ENCODE measurements at places on chromosomes 13 and 19. TPM values are rescaled to one million over a fixed set of nuclear protein-coding genes. Genes with fewer than 3 reads are reported as not detected.

The BEST2 gene
- total RNA-seq: not detected

The CEACAM5 gene
- total RNA-seq: not detected

The SIGLEC12 gene
- 0.98 TPM for total RNA-seq

The OR10H1 gene
- total RNA-seq: not detected

The TNFAIP8L1 gene
- total RNA-seq: 12.5 TPM

The NCAN gene
- not detected for total RNA-seq

The JAK3 gene
- 226 TPM for total RNA-seq

The KANK2 gene
- 3.0 TPM for total RNA-seq

The RXFP2 gene
- not detected for total RNA-seq

The LAIR1 gene
- total RNA-seq: 7.7 TPM

The SIGLEC6 gene
- 0.95 TPM for total RNA-seq

The SLC10A2 gene
- not detected for total RNA-seq

The SELENOV gene
- not detected for total RNA-seq

DNA sequence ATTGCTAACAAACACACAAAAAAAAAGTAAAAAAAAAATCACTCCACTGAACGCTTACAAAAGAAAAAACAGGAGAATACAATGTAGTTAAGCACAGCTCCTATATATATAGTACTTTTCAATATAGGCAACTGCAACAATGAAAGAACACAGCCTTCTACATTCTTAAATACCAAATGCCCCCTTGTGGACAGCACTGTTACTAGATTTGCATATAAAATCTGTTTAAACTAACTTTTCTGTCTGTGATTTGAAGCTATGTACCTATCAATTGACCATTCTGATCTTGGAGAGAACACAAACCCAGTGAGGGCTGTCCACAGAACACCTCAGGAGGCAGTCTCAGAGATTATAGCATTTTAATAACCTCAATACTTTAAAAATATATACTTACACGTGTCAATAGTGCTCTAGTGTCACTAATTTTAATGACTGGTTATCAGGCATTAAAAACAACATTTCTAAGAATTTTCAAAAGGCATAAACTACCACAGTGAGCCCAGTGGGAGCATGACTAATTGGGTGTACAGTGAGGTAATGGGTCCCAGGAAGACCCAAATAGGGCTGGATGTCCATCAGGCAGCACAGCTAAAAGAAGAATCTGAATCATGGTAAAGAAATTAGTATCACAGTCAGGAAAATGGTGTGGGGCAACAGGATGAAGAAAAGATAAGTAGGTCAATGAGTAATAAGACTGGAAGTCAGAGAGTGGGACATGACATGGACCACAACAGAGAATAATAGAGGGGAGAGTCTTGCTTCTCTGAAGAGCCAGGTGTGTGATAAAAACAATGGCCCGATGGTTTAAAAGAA, 22.2 kb downstream of the CCDC169 start:
- peak; percentile 64 for DNase-seq

DNA sequence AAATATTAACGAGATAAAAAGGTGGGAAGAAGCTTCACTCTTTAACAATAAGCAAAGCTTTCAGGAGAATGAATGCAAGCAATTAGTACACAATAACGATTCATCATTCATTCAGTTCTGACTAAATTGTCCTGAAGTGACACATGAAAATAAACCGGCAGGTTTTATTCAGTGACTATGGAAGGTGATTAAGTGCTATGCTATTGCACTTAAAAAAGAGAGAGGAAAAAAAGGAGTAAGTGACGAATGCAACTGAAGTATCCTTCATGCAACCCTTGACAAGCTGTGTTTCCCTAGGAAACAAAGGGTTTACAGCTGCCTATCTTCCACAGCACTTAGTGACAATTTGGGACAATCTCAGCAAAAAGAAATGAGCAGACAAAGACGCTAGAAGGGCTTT, 1.4 kb downstream of the LIG4 start:
- DNase-seq: no peak

DNA sequence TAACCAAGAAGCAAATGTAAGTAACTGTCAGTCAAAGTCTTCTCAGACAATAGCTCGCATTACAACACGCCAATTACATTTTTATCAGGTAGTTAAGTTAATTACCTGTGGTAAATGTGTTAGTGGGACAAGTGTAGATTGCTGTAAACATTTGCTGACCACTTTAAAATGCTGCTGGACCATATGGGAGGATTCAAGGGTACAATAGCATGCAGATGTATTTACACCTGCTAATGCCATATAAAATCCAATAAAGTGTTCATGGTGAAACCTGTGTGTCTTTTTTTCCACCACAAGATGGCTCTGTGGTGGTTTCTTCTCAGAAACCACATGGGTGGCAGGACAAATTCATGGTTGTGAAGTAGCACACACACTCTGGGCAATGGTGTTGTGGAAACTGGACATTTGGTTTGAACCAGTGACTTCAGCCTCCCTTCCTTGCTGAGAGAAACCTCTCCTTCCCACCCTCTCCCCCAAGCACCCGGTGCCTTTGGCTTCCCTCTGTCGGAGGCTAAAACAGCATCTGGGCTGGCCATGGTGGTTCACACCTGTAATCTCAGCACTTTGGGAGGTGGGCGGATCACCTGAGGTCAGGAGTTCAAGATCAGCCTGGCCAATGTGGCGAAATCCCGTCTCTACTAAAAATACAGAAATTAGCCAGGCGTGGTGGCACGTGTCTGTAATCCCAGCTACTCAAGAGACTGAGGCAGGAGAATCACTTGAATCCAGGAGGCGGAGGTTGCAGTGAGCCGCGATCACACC, 18.1 kb upstream of the GTF3A start:
- DNase-seq: peak; percentile 80

DNA sequence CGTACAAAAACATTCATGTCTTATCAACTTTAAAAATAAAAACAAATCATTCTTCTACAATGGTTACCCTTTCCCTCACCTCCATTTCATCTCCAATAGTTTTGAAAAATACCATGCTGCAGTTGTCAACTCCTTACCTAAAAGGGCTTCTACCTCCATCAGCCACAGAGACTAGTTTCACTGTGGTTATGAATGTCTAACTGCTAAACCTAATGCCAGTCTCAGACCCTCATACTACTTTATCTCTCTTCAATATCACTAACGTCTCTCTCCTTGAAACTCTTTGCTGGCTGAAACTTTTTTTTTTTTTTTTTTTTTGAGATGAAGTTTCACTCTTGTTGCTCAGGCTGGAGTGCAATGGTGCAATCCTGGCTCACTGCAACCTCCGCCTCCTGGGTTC, 27.1 kb downstream of the LNX2 start:
- DNase-seq: no peak

- no peak for DNase-seq
Observed at GRCh38 chr19:46392252-46392801, 21.0 kb downstream of the CCDC8 start.

DNA sequence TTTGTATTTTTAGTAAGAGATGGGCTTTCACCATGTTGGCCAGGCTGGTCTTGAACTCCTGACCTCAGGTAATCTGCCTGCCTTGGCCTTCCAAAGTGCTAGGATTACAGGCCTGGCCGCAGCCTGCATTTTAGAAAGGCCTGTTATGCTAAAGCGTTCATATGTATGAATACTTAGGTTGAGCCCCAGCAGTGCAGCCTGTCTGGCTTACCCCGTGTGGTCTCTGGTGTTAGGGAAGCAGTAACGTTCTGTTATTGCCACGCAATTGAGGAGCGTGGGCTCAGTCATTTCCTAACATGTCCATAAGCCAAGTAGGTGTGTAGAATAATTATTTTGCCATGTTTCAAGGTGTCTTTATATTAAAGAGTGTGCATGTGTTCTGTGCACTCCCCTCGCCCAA, 14.3 kb downstream of the HNRNPM start:
- DNase-seq: no peak

- DNase-seq: no peak
Observed at GRCh38 chr13:110536006-110536693, 25.4 kb downstream of the RAB20 start.

DNA sequence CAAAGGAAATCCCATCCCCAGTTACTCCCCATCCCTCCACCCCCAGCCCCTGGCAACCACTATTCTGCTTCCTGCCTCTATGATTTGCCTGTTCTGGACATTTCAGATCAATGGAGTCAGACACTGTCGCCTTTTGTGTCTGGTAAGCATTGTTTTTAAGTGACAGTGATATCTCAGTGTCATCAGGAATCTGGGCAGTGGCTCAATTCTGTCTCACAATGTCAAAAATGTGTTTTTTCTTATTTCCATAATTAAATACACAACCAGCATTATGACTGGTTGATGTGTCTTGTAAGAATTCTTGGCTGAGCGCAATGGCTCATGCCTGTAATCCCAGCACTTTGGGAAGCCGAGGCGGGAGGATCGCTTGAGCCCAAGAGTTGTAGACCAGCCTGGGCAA, 20.2 kb upstream of the PGLS start:
- no peak for DNase-seq

DNA sequence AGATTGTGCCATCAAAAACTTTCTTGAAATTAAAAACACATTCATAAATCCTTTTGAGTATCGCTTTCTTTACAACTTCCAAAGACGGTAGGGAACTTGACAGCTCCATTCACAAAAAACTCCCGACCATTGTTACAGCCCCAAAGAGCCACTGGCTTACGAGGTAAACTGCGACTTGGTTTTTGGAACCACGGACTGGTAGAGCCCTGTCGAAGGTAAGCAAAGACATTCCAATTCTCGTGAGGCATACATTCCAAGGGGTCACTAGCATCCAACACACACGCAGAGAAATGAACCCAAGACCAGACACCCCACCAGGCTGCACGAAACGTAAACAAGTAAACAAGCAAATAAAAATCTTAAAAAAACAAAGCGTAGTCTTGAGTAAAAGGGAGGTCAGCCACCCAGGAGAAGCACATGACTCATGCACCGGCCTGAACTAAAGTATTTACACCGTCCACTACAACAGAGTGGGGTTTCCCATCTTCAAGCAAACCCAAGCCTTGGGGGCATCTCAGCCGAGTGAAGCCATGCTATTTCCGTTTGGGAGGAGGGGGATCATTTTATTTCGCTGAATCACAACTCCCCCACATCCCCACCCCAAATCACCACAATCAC, 1.4 kb downstream of the BRD4 start:
- DNase-seq: no peak

GRCh38 chr19:10501971-10502523, 1.1 kb downstream of the KEAP1 start:
- DNase-seq: peak; percentile 81

GRCh38 chr13:34065928-34066327, 248.0 kb downstream of the RFC3 start:
- no peak for DNase-seq

DNA sequence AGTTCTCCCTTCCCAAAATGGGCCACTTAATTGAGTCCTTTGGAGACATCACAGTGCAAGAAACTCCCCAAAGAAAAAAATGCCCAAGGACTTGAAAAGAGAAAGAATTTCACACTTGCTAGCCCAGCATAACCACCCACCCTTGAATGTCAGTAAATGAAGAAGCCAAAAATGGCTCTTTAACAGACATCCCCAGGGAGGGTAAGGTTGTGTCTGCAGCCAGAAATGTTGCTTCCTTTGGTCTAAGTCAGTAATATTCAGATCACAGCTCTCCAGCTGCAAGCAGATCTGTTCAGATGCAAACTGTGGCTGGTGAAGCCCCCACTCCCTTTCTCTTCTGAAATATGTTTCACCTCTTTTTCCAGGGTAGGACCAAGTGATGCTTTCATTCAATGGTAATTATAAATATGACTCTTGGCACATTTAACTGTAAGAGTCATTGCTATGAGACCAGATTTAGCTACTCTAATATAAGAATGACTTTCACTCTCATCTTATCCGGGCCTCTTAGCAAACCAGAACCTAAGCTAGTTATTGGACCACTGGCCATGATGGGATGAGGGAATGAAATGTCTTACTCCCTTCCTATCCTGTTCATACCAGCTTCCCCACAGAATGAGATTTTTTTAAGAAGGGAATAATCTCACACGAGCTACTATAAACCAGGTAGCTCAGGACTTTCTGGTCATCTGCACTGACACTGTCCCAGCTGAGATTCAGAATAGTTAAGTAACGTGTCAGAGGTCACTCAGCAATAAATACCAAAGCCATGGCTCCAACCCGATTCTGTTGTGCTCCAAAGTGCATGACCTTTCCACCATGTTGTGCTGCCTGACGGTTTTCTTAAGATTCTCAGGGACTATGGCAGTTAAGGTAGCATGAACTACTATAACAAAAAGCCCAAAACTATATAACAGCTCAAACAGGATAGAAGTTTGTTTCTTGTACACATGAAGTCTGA, 234.1 kb downstream of the FOXO1 start:
- no peak for DNase-seq

GRCh38 chr19:1360818-1361461, 22.8 kb upstream of the NDUFS7 start:
- no peak for DNase-seq

DNA sequence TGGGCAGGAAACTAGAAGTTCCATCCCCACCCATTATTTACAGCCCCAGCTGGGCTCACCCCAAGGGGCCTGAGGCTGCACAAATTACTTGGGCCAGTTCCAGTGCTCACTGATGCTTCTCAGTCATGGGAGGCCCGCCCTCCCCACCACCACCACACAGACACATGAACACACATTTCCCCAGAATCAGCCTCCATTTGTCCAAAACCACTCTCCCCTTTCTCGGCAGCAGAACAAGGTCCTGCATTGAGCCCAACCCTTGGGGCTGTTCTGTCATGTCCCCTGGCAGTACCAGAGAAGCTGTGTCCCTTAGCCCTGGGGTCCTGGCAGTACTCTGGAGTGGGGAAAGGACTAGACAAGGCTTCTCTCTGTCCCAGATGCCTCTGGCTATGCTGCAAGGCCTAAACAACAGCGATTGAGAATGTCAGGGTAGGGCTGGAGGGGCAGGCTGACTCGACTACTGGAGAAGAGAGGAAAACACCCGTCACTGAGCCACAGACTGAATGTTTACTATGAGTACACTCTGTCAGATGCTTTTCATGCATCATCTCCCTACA, 21.8 kb downstream of the SAMD4B start:
- DNase-seq: no peak

DNA sequence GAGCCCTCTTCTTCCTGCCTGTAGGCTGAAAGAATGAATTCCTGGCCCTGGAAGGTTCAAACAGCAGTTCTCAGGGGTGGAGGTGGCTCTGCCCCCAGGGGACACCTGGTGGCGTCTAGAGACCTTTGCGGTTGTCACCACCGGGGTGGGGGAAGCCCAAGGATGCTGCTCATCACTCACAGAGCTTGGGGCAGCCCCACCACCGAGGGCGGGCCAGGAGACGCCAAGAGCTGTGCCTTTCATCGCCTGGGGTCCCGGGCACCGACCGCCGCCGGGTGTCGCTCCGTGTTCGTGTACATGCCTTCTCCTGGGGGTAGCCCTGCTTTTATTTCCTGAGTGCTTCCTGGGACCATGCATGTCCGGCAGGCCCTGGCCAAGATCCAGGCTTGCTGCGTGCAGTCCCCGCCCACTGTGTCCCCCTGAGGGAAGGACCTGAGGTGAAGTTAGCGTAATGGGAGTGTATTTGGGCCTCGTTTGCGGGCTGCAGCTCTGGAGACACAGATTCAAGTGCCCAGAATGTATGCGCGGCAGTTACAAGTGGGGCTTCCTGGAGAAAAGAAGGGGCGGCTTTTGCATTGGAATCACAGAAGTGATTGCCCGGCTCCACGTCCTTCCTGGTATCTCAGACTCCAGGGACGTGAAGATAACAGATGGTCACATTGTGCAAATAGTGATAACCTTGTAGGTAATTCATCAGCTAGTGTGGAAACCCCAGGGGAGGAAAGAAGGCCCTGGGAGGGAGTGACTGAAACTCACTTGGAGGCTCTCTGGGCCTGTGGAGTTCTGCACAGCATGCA, 7.8 kb downstream of the DOT1L start:
- DNase-seq: peak; percentile 85

All from activated CD4-positive, alpha-beta T cell treated with anti-CD3 and anti-CD28 coated beads, Interleukin-2, amount 10 ng/mL, durations not matched to agents 24 days and 14 days (primary cell).